ENCODE measurements at places on chromosomes 4 and X.

GRCh38 chrX:12582649-12583048 is 208.6 kb upstream of the PRPS2 start:
- DNase-seq, result no peak

DNA sequence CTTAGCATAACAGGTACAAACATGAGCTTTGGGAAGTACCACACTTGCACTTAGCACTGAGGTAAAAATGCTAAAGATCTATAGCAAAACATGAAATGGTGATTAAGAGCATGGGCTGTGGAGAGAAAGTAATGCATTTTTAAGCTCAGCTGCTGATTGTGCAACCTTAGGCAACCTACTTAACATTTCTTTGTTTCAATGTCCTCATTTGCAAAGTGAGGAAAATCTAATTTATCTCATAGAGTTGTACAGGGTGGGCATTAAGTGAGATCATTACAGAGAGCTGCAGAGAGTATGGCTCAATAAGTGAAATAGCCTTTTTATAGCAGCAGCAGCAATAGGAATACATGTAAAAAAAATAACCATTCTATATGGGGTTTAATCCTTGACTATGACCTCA is 87.0 kb downstream of the PAK3 start:
- DNase-seq, result no peak

DNA sequence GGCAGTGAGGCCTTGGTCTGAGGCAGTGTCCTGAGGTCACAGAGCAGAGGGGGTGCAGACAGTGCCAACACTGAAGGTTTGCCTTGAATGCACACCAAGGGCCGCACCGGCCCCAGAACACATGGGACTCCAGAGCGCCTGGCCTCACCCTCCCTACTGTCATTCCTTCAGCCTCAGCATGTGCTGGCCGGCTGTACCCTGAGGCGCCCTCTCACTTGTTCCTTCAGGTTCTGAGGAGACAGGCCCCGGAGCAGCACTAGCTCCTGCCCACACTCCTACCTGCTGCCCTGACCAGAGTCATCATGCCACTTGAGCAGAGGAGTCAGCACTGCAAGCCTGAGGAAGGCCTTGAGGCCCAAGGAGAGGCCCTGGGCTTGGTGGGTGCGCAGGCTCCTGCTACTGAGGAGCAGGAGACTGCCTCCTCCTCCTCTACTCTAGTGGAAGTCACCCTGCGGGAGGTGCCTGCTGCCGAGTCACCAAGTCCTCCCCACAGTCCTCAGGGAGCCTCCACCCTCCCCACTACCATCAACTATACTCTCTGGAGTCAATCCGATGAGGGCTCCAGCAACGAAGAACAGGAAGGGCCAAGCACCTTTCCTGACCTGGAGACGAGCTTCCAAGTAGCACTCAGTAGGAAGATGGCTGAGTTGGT is 2.4 kb downstream of the MAGEA12 start:
- DNase-seq, result no peak

DNA sequence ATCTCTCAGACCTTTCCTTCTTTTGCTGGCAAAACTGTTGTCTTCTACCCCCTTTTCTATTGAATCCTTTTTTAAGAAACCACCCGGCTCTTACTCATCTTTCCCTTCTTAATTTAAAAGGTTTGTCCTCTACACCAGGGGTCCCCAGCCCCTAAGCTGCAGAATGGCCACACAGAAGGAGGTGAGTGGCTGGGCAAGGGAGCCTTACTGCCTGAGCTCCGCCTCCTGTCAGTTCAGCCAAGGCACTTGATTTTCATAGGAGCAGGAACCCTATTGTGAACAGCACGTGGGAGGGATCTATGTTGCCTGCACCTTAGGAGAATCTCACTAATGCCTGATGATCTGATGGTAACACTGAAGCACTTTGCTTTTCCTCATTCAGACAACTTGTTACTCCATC is 726.3 kb upstream of the INTU start:
- DNase-seq, result no peak

DNA sequence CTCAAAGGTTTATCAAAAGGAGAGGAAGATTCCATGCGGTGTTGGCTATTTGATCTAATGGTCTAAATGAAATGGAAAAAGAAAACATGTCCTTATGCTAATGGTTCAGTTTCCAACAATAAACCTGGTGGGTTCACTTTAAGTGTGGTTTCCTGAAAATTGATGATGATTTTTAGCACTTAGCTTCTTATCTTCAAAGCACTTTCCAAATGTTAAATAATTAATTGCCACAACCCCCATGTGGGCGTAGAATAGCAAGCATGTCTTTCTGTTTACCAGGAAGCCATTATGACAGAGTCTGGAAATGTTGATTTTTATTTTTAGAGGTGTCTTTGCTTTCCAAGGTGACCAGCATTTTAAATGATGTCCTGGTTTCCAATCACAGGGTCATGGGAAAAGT is 134.8 kb upstream of the SLC4A4 start:
- DNase-seq, result no peak

DNA sequence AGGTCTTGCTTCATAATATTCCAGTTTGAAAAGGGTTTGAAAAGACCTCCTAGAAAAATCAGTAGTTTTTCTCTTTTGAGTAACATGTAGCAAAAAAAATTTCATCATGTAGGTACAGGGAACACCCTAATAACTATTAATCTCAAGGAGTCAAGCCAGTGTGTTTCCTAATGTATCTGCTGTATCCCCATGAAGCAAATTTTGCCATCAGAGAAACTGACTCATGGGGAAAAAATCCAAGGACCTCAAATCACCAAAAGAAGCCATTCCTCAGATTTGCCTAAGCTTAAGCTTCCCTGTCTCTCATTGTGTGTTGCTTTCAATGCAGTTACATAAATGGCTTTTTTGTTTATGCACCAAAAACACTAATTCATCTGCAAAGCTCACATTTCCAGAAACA is 29.7 kb downstream of the F9 start:
- no peak for DNase-seq

DNA sequence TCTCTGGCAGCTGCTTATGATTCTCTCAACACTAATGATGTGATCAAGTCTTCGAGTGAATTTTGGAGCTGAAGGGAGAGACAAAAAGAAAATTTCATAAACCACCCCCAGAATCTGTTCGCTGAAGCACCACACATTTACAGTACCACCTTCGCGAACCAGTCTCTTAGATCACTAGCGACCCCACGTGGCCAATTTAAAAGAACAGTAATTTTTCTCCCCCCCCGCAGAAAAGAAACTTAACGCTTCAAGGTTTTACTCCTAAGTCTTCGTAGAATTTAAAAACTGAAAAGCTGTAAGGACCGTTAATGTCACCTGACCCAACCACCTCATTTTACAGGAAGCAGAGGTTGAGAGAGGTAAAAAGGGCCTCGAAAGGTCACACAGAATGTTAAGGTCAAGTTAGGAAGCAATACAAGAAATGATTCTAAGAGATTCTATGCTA is 187.5 kb downstream of the QDPR start:
- peak; percentile 38 for DNase-seq

DNA sequence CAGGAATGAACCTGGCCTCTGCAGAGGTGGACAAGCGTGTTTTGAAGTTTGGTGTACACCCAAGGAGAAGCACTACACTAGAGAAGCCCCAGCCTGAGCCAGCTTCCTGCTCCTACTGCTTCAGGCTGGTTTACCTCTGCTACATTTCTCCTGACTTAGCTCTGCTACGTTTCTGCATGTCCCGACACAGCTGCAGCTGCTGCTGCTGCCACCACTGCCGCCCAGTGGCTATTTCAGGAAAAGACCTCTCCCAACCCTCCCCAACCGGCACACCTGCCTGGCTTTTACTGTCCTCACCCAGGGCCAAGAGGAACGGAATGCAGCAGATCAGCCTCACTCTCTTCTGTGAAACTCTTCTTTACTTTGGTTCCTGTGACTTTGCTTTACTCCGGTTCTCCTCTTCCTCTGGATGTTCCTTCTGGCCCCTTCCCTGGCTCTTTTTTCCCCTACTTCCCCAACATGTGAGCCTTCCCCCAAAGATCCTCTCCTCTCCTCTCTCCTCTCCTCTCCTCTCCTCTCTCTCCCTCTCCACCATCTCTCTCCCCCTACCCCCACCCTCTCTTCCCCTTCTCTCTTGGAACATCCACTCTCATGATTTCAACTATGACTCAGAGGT is 3.1 kb upstream of the P2RY4 start:
- peak; percentile 61 for DNase-seq

- no peak for DNase-seq
Measured at GRCh38 chrX:16687514-16687913, 25.0 kb downstream of the CTPS2 start.

Data from COR-L47 (cell line).